ENCODE measurements at places on chromosomes 1 and 21.

DNA sequence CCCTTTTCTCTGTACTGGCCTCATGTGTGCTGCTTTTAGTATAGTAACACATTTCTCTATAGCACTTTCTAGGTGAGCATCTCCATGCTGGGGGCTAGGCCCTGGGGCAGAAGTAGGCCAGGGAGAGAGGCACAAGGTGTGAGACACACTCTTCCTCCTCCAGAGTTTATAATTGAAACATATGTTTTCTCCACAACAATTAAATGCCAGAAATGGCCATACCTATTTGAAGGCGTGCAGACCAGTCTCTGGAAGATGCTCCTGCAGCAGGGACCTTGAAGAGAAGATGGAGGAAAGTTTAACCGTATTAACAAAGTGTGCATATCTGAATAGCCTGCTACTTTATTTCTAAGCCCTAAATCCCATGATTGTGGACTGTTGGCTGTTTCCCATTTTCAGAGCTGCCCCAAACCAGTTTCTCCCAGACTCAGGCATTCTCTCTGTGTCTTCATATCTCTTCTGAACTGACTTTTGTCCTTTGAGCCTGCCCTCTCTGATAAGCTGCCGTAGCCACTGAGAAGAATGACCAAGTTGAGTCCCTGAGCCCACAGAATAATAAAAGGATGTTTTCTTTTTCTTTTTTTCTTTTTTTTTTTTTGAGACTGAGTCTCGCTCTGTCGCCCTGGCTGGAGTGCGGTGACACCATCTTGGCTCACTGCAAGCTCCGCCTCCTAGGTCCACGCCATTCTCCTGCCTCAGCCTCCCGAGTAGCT, 81.3 kb downstream of the LRRC8D start:
- no peak for DNase-seq

DNA sequence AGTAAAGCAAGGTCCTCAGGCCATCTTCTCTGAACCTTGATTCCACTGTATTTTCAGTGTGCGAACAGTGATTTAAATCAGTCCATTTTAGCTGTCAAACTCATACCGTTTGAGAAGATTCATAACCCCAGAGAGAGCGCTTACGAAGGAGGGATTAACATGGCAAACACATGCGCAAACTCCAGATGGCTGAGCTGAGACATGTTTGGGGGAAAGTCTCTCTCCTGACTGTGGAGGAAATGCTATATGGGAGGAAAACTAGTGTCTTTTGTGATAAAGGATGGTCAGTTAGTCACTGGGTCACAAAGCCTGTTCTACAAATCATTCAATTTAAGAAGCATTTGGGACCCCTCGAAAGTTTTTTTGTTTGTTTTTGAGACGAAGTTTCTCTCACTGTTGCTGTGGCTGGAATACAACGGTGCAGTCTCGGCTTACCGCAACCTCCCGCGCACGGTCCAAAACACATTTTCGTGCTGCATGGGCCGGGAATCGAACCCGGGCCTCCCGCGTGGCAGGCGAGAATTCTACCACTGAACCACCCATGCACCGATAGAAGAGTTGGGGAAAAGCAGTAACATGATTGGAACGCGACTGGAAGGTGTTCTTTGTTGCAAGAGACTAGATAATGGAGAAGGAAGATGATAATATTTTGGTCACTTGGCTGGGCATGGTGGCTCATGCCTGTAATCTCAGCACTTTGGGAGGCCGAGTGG, 58.4 kb upstream of the CXADR start:
- DNase-seq = no peak

DNA sequence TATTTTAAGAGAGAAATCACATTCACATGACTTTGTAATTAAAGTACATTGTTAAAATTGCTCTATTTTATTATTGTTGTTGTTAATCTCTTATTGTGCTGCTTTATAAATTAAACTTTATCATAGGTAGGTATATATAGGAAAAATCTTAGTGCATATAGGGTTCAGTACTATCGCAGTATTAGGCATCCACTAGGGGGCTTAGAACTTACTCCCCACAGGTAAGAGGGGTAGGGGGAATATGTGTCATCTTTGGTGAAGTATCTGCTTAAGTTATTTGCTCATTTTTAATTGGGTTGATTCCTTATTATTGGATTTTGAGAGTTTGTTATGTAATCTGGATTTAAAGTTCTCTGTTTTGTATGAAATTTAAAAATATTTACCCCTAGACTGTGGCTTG, 385.2 kb downstream of the DUSP10 start:
- no peak for DNase-seq

GRCh38 chr1:176619261-176619660, 156.3 kb downstream of the PAPPA2 start:
- DNase-seq = no peak

DNA sequence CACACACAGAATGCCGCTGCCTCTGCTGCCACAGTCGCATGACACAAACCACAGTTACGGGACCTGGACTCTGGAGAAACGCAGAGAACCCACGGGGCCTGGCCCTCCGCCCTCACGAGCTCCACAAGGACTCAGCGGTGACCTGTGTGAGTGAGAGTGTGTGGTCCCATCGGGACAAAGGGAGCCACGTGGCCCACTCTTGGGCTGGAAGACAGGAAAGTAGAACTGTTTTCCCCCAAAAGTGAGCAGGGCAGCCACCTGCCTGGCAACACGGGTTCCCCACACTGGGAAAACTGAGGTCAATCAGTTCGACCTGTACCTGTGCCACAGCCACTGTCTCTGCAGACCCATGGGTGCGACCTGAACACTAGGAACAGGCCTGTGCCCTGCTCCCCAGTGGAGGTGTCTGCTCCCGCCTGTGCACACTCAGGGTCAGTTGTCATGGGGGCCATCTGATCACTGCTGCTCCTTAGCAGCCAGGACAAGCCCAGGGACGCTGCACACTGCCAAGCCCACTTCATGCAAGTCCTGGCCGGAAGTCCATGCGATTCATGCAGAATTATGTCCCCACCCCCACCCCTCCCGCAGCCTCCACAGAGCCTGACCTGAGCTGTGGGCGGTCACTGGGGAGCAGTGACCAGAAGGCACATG, 54.4 kb upstream of the ADARB1 start:
- DNase-seq = no peak

GRCh38 chr1:172717722-172718465, 59.0 kb downstream of the FASLG start:
- DNase-seq = no peak

DNA sequence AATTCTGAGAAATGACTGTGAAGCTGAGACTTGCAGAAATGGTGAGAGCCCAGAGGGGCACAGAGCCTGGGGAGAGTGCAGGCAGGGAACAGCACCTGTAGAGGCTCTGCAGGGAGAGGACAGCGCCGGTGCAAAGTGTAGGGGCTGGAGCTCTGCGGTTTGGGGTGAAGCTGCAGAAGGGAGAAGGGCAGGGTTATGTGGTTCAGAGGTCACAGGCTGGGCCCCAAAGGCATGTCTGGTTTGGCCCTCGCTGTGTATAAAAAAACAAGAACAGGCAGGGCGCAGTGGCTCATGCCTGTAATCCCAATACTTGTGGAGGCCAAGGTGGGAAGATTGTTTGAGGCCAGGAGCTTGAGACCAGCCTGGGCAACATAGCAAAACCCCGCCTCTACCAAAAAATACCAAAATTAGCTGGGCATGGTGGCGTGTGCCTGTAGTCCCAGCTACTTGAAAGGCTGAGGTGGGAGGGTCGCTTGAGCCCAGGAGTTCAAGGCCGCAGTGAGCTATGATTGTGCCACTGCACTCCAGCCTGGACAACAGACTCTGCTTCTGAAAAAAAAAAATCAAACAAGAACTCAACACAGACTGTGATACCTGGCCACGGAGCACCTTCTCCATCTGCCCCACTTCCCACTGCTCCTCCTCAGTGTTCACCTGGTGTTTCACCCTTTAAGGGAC, 29.1 kb downstream of the SERINC2 start:
- no peak for DNase-seq

DNA sequence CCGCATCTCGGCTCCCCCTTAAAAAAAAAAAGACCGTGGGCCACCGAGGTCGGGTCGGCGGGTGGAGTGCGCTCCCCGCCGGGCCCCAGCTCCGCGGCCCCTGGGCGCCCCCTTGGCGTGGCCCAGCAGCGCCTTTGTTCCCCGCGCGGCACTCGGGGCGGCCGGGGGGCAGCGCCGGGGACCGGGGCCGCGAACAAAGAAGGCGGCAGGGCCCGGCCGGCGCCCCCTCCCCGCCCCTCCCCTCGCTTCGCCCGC, 571 bp downstream of the MARCKSL1 start:
- DNase-seq = no peak

DNA sequence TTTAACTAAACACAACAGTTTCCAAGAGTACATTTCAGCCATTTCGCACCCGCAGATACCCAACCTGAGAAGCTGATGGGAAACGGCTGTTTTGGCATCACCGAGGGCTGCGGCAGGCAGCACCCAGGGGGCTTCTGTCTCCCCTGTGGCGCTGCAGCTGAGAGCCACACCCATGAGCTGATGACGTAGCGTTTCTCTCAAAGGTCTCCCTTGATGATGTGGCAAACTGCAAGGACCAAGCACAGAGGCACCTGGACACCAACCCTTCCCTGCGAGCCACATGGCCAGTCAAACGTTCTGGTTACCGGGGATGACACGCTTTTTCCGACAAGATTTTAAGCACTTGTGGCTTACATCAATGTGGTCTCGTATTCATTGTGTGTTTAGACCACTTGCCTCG, 150.8 kb upstream of the ERG start:
- no peak for DNase-seq

GRCh38 chr1:230948301-230948700, 30.4 kb downstream of the TTC13 start:
- DNase-seq = no peak

GRCh38 chr1:208256556-208256955, 12.4 kb upstream of the PLXNA2 start:
- no peak for DNase-seq

DNA sequence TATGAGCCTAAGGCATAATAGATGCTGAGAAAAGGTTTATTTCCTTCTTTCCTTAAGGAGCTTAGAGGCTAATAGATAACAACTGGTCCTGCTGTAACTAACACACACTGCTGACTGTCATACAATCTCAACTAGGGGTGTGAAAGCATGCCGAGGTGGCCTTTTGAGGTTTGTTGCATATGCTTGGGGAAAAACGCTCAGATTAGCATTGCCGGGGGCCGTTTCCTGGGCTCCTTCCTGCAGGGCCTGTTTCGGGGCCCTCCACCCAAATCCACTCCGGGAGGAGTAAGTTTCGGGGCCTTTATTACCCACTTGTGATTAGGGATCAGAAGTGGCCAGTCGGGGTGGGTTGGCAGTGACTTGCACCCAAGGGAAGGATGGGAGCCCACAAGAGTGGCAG, 27.2 kb upstream of the RCSD1 start:
- no peak for DNase-seq

- no peak for DNase-seq
Observed at GRCh38 chr1:37741130-37741529, 23.8 kb downstream of the EPHA10 start.

DNA sequence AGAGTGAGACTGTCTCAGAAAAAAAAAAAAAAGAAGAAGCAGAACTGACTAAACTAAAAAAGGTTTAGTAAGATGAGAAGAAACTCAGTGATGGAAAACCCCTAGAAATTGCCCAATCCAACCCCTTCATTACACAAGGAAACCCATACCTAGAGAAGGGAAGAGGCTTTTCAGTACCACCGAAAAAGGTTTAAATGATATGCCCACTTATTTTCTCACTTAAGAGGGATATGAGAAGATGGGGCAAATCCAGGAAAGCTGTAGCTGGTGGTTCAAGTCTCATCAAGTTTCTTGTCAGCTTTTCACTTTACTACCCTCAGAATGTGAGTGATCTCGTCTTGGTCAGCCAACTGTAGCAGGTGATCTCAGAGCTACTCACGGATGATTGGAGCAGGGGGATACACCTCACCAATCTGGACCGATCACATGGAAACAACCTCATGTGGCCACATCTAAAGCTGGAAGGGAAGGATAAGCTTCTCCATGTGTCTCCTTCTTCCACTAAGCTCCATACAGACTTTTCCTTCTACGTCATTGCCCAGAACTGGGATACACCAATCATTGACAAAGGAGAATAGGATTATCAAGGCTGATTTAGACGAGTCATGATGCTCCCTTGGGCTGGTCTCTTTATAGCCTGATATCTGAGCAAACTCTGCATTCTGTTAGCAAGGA, 126.7 kb upstream of the POU3F1 start:
- no peak for DNase-seq

DNA sequence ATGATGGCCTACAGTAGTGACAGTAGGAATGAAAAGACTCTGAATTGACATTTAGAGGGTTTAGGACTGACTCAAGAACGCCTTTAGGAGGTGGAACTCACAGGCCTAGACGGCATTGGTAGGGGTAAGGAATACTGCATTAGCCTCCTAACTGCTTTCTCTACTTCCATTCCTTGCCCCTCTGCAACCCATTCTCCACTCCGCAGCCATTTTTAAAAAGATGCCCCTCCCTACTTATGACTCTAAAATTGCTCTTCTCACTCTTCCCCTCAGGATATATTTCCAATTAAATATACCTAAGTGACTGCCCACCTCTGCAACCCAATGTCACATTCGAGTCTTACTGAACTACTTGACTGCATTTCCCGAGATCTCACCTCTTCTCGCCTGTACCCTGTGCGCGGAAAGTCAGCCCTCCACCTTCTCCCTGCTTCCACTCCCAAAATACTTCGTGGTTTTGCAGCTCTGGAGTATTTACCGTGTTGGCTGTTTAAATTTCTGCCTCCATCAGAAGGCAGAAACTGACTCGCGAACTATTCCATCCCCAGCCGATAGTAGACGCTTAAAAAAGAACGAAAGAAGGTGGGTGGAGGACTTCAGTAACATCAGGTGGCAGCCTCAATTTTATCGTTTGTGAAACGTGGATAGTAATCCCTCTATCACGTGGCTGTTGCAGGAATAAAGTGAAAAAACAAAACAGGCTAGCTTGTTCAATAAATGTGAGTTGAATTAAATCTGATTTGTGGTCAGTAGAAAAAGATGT, 1.1 kb upstream of the YBX1 start:
- DNase-seq = peak; percentile 9

DNA sequence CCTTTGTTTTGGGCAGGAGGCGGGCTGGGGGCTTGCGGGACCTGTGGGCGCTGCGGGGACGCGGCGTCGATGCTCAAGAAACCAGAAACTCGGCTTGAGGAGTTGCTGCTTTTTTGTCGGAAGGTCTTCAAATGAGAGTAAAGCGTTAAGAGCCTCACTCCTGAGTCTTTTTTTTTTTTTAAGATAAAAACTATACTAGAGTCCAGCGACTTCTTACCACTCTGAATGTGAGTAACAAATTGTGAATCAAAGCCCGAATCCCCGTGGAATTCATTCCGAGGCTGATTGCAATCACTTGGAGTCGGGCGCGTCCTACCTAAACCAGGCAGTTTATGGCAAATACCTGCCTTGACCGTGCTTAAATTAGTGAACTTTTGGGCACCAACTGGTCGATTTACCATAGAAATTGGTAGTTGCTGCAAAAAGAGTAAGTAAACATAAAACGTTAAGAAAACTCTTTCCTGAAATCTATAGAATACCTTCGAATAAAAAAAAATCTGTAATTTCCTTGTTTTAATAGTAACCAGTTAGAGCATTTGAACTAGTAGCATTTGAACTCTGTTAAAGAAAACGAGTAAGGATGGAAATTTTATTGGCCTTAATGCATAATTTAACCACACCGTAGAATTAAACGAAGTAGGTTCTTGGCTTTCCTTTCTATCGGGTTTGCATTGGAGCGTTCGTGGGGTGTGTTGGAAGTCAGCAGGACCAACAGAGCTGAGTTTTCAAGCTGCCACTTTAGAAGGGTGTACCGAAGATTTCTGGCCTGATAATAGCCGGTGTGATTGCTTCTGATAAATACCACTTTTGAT, 769 bp downstream of the GPSM2 start:
- DNase-seq = peak; percentile 16

Data from NCI-H1105 (cell line).